ENCODE measurements at places on chromosomes 5 and 9. TPM values are rescaled to one million over a fixed set of nuclear protein-coding genes. Genes with fewer than 3 reads are reported as not detected.

Gene S1PR3
- 6.1 TPM for polyA plus RNA-seq

Gene CCL19
- not detected for polyA plus RNA-seq

Gene GGTA1
- polyA plus RNA-seq = 4.9 TPM

Gene TNC
- 0.54 TPM for polyA plus RNA-seq

Gene MELK
- 0.81 TPM for polyA plus RNA-seq

Gene CAVIN4
- polyA plus RNA-seq = 0.95 TPM

Gene VCAN
- polyA plus RNA-seq = 0.81 TPM
